Endothelial cell of umbilical vein (primary cell): ENCODE measurements at places on chromosomes 4 and X.
A peak's percentile ranks its signal among the peaks of the same experiment; 100 is the strongest.

DNA sequence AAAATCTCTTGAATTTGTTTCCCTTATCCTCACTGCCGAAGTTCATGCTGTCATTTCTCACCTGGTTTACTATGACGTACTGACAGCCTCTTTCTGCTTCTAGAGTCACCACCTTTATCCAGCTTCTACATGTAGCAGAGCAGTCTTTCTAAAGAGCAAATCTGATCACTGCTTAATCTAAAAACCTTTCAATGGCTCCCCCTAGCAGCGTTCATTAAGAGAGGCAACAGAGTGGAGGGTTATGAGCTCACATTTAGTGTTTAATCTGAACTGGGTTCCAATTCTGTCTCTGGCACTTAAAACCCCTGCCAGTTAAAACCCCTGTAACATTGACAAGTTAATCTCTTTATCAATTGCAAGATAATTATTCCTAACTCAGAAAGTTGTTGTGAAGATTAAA lies 4.4 kb downstream of the RBPJ start:
- no peak overlapping the region for H3K4me3 ChIP-seq
- DNase-seq: no peak
- no peaks in the 10 kb centered on the region for H3K27me3 ChIP-seq

GRCh38 chr4:30836231-30836630 lies 116.1 kb downstream of the PCDH7 start:
- H3K4me1 ChIP-seq: no peaks in the 10 kb centered on the region
- no peak overlapping the region for H3K27ac ChIP-seq
- H3K36me3 ChIP-seq: no peaks in the 10 kb centered on the region

GRCh38 chrX:65463550-65463949 lies 71.0 kb downstream of the LAS1L start:
- H3K4me1 ChIP-seq: no peaks in the 10 kb centered on the region
- DNase-seq: no peak
- H3K4me3 ChIP-seq: no peak overlapping the region

GRCh38 chr4:40283968-40284367 lies 51.2 kb upstream of the CHRNA9 start:
- no peak overlapping the region for H3K4me3 ChIP-seq
- H3K36me3 ChIP-seq: no peaks in the 10 kb centered on the region
- no peak for DNase-seq
- no peaks in the 10 kb centered on the region for H3K27me3 ChIP-seq

DNA sequence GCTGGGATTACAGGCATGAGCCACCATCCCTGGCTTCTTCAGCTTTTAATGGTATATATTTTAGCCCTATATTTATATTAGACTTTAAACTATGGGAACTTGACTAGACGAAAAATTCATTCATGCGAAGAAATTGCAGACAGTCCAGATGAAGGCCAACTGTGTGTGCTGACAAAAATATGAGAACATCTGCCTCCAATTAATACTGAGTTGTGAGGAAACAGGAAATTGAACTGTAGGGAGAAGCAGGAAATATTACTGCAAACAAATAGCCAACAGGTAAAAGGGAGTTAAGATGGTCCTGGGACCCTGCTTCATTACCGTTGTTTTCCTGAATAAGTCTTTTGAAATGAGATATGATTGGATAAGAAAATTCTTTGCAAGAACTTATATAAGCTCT lies 26.3 kb downstream of the MGARP start:
- no peak overlapping the region for H3K4me3 ChIP-seq
- DNase-seq: no peak
- H3K27me3 ChIP-seq: no peaks in the 10 kb centered on the region

DNA sequence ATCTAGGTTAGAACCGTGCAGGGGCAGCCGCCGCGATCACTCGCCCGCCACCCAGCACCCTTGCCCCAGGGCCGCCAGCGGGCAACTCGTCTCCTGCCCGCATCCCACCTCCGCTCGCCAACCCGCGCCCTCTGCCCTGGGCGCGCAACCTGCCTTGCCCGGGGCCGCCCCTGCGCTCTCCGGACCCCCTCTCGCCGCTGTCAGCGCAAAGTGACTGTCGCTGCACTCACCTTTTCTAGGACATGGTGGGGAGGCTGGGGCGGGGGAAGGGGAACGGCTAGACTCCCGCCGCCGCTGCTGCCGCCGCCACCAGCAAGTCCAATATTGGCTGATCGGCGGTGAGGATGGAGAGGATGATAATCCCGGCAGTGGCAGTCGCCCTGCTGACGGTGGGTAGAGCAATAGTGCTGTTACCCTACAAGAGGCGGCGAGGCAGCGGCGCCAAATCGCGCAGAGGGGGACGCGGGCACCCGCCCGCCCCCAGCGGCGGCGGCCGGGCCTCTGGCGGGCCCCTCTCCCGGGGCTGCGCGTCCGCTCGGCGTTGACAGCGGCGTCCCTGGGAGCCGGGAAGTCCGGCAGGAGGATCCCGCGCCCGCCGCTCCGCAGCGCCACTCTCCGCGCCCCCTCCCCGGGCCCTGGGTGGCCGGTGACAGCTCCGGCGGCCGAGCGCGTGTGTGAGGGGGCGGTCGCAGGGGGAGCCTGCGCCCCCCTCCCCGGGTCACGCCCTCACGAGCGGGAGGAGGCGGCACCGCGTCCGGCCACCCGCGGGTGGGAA lies 2.3 kb upstream of the NR3C2 start:
- H3K4me1 ChIP-seq: peaks cover 31% of the 10 kb centered on the region
- no peaks in the 10 kb centered on the region for H3K36me3 ChIP-seq
- H3K27ac ChIP-seq: peak overlapping the region; percentile 62
- H3K27me3 ChIP-seq: no peaks in the 10 kb centered on the region
- DNase-seq: peak; percentile 51

DNA sequence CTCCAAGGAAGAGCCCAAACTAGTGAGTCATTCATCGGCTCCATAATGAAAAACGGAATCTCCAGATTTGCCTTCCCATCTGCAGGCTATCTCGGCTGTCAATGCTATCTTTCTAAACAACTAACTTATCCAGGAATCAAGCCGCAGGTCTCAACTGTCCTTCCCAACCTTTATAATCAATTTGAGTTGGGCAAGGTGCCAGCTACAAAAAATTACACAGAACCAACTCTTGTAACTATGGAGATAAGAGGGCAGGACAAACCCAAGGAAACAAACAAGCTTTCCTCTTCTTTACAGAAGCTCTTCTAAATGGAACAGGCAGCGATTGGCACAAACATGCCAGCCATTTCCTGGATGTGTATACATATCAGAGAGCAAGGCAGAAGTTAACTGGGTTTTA lies 61.2 kb upstream of the RAI2 start:
- H3K27me3 ChIP-seq: no peaks in the 10 kb centered on the region
- no peak for DNase-seq
- no peaks in the 10 kb centered on the region for H3K36me3 ChIP-seq
- H3K4me1 ChIP-seq: no peaks in the 10 kb centered on the region
- H3K27ac ChIP-seq: no peak overlapping the region

DNA sequence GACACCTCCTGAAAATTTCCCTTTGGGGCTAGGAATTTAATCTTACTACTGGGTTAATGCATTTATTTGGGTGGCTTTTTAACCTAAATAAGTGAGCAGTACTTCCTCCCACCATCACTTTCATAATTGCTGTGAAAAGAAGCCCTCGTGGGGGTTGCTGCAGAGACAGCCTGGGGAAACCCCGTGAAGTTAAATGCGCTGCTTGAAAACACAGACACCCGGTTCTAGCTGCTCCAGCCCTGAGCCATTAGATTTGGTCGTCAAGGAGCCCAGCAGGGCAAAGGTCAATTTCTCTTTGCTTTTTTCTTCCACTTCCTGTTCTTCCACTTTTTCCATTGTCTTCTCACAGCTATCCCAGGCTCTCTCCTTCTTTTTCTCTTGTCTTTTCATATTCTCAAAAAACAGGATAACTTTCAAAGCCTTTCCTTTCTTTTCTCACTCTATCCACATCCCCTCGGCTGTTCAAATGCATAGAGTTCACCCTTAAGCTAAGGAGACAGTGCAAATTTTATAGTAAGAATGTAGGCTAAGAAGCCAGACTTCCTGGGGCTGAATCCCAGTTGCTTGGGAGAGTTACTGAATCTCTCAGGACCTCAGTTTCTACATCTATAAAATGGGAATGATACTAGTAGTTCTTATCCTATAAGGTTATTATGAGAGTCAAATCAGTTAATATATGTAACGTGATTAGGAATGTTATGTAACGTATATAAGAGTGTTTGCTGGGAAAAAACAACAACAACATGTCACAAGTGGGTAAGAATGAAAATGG lies 91.5 kb upstream of the ZNF827 start:
- H3K4me3 ChIP-seq: no peak overlapping the region
- H3K27ac ChIP-seq: no peak overlapping the region
- no peak for DNase-seq
- no peaks in the 10 kb centered on the region for H3K27me3 ChIP-seq

GRCh38 chr4:67809502-67809901 lies 55.3 kb upstream of the GNRHR start:
- no peaks in the 10 kb centered on the region for H3K4me1 ChIP-seq
- no peaks in the 10 kb centered on the region for H3K27me3 ChIP-seq
- no peak overlapping the region for H3K27ac ChIP-seq
